Aortic smooth muscle cell (primary cell): ENCODE measurements at places on chromosomes 5 and 9. TPM values are rescaled to one million over a fixed set of nuclear protein-coding genes. Genes with fewer than 3 reads are reported as not detected.

SPAG8 gene
- total RNA-seq: 1.7 TPM in 2 replicates

NEURL1B gene
- total RNA-seq: 3.4 and 6.2 TPM in 2 replicates

DNAH5 gene
- total RNA-seq: 0.06 and 0.13 TPM in 2 replicates

RASGEF1C gene
- not detected in 2 replicates for total RNA-seq

PCDHGA7 gene
- total RNA-seq: 3.4 and 4.8 TPM in 2 replicates
